Amniotic epithelial cell (primary cell): ENCODE measurements at places on chromosomes 13 and 19.

GRCh38 chr19:39236527-39236926, 8.3 kb downstream of the IFNL3 start:
- no peak for DNase-seq

- DNase-seq: no peak
Observed at GRCh38 chr13:51804295-51805172, 571 bp upstream of the DHRS12 start.

- no peak for DNase-seq
Observed at GRCh38 chr13:84290386-84290785, 408.1 kb upstream of the SLITRK1 start.

DNA sequence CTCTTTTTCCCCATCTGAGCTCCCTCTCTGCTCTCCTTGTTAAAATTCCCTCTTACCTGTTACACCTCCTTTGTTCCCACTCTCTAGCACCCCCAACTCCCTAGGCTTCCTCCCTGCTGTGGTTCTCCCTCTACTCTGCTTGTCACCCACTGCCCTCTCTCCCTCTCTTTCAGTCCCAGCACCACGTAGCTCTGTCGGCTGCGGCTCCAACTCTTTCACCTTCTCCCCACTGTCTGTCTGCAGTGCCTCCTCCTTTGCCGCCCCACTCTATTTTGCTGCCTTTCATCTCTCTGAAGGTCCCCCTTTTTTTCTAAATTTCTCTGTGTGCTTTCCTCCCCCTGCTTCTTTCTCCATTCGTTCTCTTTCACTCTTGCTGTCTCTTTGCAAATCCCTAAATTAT, 1.1 kb downstream of the ZNF836 start:
- DNase-seq: no peak

GRCh38 chr13:94435604-94436226, 43.8 kb downstream of the DCT start:
- peak; percentile 64 for DNase-seq

- no peak for DNase-seq
Observed at GRCh38 chr19:12785431-12786031, 5.8 kb upstream of the JUNB start.

DNA sequence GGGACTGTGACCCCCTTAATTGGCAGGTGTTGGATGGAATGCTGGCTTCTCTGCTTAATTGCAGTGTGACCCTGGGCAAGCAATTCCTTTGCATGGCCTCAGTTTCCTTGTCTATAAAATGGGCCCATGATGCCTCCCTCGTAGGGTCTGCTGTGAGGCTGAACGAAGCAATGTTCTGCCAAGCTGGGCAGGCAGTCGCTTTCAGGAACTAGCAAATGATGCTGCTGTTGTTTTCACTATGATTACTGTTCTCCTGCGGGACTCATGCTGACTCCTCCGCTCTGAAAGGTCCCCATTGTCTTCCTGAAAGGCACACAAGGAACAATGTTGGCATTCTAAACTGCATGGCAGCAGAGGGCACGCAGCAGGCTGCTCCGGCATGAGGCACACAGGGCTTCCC, 6.8 kb downstream of the BICRA start:
- DNase-seq: no peak

DNA sequence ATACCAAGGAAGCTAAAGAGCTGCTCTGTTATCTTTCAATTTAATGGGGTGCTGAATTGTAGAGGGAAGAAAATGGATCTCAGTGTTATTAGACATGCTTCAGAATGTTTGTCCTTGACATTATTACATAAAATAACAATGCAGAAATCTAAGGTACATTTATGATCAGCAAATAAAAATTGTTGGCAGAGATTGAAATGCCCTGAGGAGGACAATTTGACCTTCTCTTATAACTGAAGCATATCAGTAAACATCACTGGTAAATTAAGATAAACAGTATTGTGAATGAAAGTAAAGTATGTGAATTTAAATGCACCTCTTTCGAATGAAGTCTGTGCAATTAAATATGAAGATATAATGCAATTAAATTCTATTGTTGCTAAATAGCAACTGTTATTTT, 1362.1 kb upstream of the ATXN8OS start:
- DNase-seq: no peak

- DNase-seq: no peak
Observed at GRCh38 chr19:35628264-35628564, 622 bp upstream of the RBM42 start.

DNA sequence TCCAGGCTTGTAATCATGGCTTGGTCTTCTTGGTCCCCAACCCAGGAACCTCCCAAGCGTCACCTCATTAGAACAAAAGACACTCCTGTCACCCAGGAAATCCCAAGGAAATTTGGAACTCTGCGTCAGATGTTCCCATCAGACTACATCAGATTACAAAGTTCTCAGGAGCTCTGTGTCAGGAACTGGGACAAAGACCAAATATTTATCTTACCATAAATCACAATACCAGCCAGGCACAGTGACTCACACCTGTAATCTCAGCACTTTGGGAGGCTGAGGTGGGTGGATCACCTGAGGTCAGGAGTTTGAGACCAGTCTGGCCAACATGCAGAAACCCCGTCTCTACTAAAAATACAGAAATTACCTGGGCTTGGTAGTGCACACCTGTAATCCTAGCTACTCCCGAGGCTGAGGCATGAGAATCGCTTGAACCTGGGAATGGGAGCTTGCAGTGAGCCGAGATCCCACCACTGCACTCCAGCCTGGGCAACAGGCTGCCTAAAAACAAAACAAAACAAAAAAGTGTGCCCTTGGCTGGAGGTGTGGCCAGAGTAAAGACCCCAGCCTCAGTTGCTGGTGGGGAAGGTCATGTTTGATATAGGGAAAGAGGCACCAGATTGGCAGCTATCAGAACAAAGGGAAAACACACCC, 16.7 kb upstream of the CCDC124 start:
- no peak for DNase-seq

GRCh38 chr13:41919741-41920487, 41.0 kb downstream of the VWA8 start:
- DNase-seq: no peak

GRCh38 chr13:113597391-113598080, 13.0 kb downstream of the TFDP1 start:
- DNase-seq: no peak

- peak; percentile 3 for DNase-seq
Observed at GRCh38 chr19:53659292-53659691, 27.5 kb downstream of the DPRX start.

GRCh38 chr13:44231786-44232516, 141.7 kb upstream of the SERP2 start:
- DNase-seq: peak; percentile 97

DNA sequence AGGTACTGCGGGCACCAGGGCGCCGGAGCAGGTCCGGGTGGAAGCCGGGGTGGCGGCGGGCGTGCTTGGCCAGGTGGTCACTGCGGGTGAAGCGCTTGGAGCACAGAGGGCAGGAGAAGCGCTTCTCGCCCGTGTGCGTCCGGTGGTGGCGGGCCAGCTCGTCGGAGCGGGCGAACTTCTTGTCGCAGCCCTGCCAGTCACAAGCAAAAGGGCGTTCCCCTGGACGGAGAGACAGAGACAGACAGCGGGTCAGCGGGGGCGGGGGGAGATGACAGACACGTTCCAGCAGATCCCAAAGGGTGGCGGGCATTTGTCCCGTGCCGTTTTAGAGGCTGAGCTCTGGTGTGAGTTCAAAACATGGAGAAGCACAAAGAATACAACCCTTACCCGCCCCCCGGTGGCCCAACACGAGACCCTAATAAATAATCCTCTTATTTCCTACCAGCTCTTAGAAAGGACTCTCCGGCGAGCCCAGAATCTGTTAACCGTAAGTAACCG, 6.3 kb upstream of the REXO1 start:
- DNase-seq: no peak

DNA sequence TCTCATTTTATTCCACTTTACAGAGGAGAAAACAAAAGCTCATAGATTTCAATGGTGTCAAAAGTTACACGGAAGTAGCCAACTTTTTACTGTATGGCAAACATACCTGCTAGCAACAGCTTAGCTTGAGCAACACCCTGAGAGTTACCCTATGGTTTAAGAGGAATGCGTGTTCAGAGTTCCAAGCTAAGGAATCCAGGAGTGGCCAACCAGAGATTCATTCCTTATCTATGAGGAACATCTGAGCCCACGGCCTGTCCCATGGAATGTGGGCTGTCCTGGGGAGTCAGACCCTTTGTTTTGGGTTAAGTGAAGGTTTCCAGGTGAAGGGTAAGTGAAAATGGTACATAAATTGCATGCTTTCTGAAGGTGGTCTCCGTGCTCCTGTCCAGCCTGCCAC, 67.5 kb downstream of the STARD13 start:
- peak; percentile 82 for DNase-seq

DNA sequence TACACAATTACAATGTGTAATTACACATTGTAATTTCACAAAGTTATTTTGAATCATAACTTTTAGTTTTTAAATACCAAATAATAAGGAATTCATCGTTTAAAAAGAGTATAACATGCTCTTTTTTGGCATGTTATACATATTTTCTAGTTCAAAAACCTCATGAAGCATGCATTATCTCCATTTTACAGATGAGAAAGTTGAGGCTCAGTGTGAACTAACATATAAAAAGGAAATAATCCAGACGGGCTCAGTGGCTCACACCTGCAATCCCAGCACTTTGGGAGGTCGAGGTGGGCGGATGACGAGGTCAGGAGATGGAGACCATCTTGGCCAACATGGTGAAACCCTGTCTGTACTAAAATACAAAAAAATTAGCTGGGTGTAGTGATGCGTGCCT, 107.9 kb downstream of the PCDH9 start:
- no peak for DNase-seq

DNA sequence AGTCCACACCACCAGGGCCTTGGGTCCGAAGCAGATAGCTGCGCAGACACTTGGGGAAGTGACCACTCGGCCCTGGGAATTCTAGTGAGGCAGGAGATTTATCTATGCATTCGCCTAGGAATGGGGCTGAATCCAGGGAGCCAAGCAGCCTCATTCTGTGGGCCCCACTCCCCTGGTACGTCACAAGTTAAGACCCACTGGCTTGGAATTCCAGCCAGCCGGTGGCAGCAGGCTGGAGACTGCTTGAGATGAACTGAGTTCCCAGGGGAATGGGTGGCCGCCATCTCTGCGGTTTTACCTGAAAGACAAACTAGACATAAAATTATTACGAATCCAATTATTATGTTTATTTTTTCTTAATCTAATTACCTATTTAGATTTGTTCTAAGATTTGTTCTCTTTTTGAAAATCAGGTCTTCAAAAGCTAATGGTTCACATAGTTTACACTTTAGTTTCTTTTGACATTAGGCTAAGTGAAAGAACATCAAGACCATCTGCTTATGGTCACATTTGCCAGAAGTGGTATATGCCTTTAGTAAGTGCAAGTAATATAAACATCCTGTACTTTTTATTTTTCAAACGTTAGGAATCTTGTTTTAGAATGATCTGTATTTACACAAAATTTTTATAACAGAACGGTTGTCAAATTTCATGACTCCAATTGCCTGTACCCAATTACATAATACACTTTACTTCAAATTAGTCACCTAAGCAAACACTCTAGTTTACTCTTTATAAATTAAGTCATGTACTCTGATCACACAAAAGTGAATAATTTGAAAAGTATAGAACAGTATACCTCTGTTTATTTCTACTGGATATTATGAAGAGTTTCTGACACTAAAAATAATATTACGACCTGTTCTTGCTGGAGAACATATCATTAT, 74.4 kb downstream of the SLITRK6 start:
- no peak for DNase-seq

GRCh38 chr19:45082170-45082569, 3.1 kb downstream of the GEMIN7 start:
- no peak for DNase-seq

GRCh38 chr13:80237646-80238045, 103.3 kb downstream of the SPRY2 start:
- peak; percentile 82 for DNase-seq

DNA sequence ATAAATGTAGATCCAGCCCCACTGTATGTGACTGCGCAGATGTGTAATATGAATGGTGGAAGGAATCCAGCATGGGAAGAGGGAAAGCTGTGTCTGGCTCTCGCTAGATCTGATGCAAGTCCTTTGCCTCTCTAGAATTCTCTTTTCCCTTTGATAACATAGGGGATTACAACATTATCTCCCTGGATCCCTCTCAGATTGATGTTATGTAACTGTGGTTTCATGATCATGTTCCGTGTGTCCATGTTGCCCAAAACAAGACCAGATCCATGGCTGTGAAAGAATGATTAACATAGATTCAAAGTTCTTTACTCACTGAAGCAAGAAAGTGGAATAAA, 184.0 kb upstream of the UBL3 start:
- DNase-seq: peak; percentile 89

DNA sequence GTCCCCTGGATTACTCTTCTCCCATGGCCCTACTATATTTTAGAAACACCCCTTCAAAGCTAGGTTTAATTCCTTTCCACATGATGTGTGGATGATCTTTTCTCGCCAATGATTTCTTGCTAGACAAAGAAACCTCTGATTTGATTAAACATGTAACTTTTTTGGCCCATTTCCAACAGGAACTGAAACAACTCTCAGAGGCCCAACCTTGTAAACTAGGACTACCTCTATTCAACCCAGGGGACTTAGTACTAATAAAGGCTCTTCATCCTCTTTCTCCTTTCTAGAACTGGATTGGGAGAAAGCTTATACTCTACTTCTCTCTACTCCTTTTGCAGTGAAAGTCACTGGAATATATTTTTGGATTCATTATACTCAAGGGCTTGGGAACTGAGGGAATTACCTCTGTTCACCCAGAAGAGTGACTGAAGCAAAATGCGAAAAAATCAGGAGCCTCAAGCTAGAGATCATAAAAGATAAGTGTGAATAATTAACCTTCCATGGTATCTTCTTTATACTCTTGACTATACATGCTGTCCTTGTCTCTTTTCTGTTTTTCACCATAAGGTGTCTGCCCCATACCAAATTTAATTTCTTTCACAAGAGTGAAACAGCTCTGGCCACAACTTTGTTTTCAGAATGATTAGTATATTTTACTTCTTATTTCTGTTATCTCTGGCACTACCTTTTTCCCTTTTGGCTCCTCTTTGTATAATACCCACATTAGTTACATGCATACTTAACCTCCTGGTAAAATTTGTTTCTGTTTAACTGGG, 977.6 kb downstream of the SLITRK5 start:
- DNase-seq: no peak

DNA sequence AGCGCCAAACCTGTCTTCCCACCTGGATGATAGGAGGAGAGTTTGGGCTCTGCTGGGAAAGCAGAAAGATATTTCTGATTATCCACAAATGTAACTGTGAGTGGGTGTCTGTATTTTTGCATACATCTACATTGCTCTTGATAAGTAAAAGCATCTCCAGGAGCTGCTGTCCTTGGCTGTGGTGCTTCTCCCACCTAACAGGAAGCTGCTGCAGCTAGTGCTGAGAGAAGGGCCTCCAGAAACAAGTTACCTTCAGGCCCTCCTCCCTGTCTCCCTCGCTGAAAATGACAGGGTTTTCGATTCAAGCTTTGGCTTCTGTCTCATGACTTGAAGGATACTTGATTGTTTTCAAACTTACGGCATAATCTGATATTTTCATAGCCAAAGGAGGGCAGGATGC, 90.1 kb downstream of the FOXO1 start:
- no peak for DNase-seq

DNA sequence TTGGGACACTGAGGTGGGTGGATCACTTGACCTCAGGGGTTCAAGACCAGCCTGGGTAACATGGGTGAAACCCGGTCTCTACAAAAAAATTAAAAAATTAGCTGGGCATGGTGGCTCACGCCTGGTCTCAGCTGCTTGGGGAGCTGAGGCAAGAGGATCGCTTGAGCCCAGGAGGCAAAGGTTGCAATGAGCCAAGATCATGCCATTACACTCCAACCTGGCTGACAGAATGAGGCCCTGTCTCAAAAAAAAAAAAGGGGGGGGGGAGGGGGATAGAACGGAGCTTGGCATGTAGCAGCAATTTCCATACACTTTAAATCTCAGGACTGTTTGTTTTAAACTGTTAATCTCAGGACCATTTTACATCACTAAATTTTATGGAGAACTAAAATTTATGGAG, 2.2 kb downstream of the ACP7 start:
- DNase-seq: no peak
